ENCODE measurements at places on chromosomes 12 and 14. TPM values are rescaled to one million over a fixed set of nuclear protein-coding genes. Genes with fewer than 3 reads are reported as not detected.

Gene RAD9B
- total RNA-seq: 0.21 TPM

Gene TPPP2
- not detected for total RNA-seq

Gene SIX4
- 14.0 TPM for total RNA-seq

Gene A2M
- total RNA-seq: 1,118 TPM

Gene ADGRD1
- total RNA-seq: 21.3 TPM

Gene EIF2S1
- 126 TPM for total RNA-seq

Gene NOXRED1
- not detected for total RNA-seq

GRCh38 chr14:104592292-104592672, 12.3 kb downstream of the TMEM179 start:
- no peak for DNase-seq
- no peak overlapping the region for H3K4me3 ChIP-seq
- peaks cover 2% of the 10 kb centered on the region for H3K4me1 ChIP-seq
- no peaks in the 10 kb centered on the region for H3K36me3 ChIP-seq
- H3K27me3 ChIP-seq: no peaks in the 10 kb centered on the region

DNA sequence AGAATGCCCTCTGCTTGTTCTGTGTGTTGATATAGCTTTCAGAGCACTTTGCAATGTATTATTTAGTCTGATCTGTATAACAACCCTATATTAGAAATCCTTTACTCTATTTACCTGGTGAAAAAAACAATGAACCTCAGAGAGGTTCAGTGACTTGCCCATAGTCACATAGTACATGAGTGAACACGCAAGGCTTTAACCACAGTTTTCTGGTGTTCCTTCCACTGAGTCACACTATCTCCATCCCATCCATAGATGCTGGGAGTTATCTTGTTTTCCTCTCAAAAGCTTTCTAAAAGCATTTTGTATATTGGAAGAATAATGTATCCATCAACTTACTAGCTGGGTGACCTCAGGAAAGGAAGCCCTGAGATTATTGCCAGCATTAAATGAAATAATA, 104.5 kb downstream of the NT5DC3 start:
- H3K27me3 ChIP-seq: no peaks in the 10 kb centered on the region
- no peak overlapping the region for H3K27ac ChIP-seq
- no peak for DNase-seq

GRCh38 chr14:74578479-74578878, 33.6 kb downstream of the LTBP2 start:
- no peaks in the 10 kb centered on the region for H3K27me3 ChIP-seq
- H3K4me1 ChIP-seq: peaks cover 100% of the 10 kb centered on the region
- H3K4me3 ChIP-seq: no peak overlapping the region
- peaks cover 3% of the 10 kb centered on the region for H3K36me3 ChIP-seq
- DNase-seq: no peak
- peak overlapping the region; percentile 94 for H3K27ac ChIP-seq

- no peaks in the 10 kb centered on the region for H3K36me3 ChIP-seq
- peak overlapping the region; percentile 92 for H3K4me3 ChIP-seq
- peak overlapping the region; percentile 93 for H3K27ac ChIP-seq
- peaks cover 35% of the 10 kb centered on the region for H3K4me1 ChIP-seq
Observed at GRCh38 chr12:67649261-67649569, 670 bp downstream of the DYRK2 start.

DNA sequence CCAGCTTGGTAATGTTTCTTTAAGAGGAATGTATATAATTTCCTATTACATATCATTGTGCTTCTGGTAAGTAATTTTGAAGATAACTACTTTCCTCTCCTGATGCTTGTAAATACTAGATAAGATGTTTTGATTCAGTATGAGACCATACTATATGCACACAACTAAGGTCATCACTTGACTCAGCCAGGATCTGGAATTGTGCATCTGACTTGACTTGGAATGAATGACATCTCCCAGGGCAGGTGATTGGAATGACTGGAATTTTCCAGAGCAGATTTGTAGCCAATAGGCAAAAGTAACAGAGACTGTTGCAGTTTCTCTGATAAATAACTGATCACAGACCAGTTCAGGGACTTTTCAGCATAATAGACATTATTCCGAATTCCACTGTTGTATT, 11.1 kb downstream of the BEST3 start:
- H3K27me3 ChIP-seq: no peaks in the 10 kb centered on the region
- peaks cover 9% of the 10 kb centered on the region for H3K4me1 ChIP-seq
- H3K27ac ChIP-seq: no peak overlapping the region
- no peak for DNase-seq

DNA sequence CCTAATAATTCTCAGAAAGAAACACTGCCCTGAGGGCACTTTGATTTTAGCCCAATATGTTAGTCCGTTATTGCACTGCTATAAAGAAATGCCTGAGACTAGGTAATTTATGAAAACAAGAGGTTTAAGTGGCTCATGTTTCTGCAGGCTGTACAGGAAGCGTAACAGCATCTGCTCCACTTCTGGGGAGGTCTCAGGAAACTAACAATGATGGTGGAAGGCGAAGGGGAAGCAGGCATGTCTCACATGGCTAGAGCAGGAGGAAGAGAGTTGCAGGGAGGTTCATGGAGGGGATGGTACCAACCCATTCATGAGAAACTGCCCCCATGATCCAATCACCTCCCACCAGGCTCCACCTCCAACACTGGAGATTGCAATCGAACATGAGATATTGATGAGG, 49.4 kb upstream of the RERG start:
- DNase-seq: no peak
- no peaks in the 10 kb centered on the region for H3K27me3 ChIP-seq
- no peak overlapping the region for H3K4me3 ChIP-seq
- H3K27ac ChIP-seq: no peak overlapping the region

DNA sequence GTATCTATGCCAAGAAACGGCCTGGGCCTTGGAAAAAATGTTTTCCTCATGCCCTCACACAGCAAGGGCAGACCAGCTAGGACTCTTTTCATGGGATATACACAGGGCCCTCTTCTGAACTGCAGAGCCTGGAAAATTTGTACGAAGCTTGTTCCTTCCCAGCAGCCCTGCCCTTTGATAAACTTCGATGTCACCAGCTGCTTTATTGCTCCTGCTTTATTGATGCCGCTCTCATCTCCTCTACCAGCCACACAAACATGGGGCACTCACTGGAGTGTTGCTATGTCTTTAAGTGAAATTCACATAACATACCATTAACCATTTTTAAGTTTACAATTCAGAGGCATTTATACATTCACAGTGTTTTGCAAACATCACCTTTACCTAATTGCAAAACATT, 197.9 kb downstream of the KTN1 start:
- H3K4me1 ChIP-seq: peaks cover 17% of the 10 kb centered on the region
- no peak overlapping the region for H3K4me3 ChIP-seq
- DNase-seq: no peak
- H3K27ac ChIP-seq: no peak overlapping the region

DNA sequence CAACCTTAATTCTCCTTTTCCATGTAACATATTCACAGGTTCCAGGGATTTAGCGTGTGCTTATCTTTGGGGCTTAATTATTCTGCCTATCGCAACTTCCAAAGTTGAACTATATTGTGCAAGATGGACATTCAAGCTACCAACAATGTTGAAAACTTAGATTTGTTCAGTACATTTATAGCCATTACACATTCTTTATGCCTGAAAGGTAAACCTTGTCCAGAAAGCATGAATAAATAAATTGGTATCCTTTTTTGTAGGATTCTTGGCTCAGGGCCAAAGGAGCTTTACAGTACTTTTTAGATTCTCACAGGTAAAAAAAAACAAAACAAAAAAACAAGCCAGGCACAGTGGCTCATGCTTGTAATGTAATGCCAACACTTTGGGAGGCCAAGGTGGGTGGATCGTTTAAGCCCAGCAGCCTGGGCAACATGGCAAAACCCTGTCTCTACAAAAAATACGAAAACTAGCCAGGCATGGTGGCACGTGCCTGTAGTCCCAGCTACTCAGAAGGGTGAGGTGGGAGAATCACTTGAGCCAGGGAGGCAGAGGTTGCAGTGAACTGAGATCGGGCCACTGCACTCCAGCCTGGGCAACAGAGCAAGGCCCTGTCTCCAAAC, 3.3 kb downstream of the C12orf56 start:
- H3K4me1 ChIP-seq: peaks cover 10% of the 10 kb centered on the region
- H3K36me3 ChIP-seq: no peaks in the 10 kb centered on the region
- no peak overlapping the region for H3K4me3 ChIP-seq
- H3K27me3 ChIP-seq: peaks cover 4% of the 10 kb centered on the region
- no peak for DNase-seq

DNA sequence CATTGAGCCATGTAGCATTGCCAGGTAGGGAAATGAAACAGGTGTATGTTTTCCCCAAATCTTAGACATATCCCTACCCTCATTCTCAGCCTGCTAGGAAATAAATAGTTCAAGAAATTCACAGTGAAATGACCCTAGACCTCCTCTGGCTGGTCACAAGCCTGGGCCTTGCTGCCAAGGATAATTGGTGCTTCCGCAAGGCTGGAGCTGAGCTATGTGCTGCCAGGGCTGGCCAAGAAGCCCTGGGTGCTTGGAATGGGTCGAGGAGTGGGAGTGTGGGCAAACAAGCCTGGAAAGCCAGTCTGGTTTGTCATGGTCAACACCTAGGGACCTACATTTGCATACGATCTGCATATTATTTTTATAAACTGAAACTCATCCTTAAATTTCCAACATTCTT, 31.3 kb upstream of the SLC10A1 start:
- no peaks in the 10 kb centered on the region for H3K36me3 ChIP-seq
- H3K27ac ChIP-seq: no peak overlapping the region
- H3K27me3 ChIP-seq: no peaks in the 10 kb centered on the region
- DNase-seq: no peak
- H3K4me3 ChIP-seq: no peak overlapping the region

GRCh38 chr14:68174446-68174845, 354.9 kb downstream of the RAD51B start:
- H3K27ac ChIP-seq: no peak overlapping the region
- no peaks in the 10 kb centered on the region for H3K4me1 ChIP-seq
- no peak for DNase-seq
- H3K27me3 ChIP-seq: no peaks in the 10 kb centered on the region
- H3K36me3 ChIP-seq: no peaks in the 10 kb centered on the region

DNA sequence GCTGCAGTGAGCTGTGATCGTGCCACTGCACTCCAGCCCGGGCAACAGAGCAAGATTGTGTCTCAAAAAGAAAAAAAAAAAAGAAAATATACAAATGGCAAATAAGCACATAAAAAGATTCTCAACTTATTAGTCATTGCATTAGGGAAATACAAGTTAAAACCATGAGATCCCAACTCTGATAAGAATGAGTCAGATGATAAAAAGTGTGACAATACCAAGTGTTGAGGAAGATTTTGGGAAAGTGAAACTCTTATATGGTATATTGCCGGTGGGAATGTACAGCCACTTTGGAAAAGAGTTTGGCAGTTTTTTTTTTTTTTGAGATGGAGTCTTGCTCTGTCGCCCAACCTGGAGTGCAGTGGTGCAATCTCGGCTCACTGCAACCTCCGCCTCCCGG, 7.6 kb upstream of the PRPF40B start:
- H3K27ac ChIP-seq: no peak overlapping the region
- H3K27me3 ChIP-seq: no peaks in the 10 kb centered on the region
- no peaks in the 10 kb centered on the region for H3K4me1 ChIP-seq
- H3K4me3 ChIP-seq: no peak overlapping the region
- no peaks in the 10 kb centered on the region for H3K36me3 ChIP-seq

DNA sequence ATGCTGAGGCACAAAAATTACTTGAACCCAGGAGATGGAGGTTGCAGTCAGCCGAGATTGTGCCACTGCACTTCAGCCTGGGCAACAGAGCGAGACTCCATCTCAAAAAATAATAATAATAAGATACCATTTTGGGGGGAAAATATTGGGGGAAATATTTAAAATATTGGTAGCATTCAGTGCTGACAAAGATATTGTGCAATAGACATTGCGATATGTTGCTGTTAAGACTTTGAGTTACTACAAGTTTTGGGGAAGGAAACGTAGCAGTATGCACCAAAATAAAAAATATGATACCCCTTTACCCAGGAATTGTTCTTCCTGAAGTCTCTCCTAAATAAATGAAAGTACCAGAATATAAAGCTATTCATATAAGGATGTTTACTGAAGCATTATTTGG, 37.7 kb upstream of the MYBPC1 start:
- no peaks in the 10 kb centered on the region for H3K4me1 ChIP-seq
- H3K27me3 ChIP-seq: no peaks in the 10 kb centered on the region
- no peak for DNase-seq
- no peaks in the 10 kb centered on the region for H3K36me3 ChIP-seq

GRCh38 chr12:47391566-47391965, 311.8 kb upstream of the AMIGO2 start:
- H3K4me1 ChIP-seq: peaks cover 6% of the 10 kb centered on the region
- H3K4me3 ChIP-seq: no peak overlapping the region
- no peaks in the 10 kb centered on the region for H3K36me3 ChIP-seq
- no peak overlapping the region for H3K27ac ChIP-seq
- no peak for DNase-seq
- no peaks in the 10 kb centered on the region for H3K27me3 ChIP-seq

DNA sequence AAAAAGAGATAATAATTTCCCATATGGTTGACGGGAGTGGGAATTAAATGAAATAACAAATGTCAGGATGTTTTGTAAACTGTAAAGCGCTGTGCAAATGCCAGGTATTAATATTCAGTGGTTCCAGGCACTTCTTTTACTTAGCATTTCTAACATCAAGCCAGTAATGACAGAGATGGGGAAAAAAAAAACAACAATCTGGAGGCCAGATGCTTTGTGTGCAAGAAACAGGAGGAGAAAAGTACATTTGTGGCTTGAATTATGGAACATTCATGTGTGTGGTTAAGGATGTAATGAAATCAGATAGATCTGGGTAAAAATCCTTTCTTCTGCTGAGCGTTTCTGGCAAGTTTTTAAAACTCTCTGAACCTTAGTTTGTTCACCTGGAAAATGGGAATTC, 509.6 kb downstream of the FUT8 start:
- no peaks in the 10 kb centered on the region for H3K36me3 ChIP-seq
- H3K4me1 ChIP-seq: no peaks in the 10 kb centered on the region
- H3K27me3 ChIP-seq: no peaks in the 10 kb centered on the region
- H3K4me3 ChIP-seq: no peak overlapping the region
- no peak overlapping the region for H3K27ac ChIP-seq

GRCh38 chr12:71441836-71442566, 2.4 kb downstream of the LGR5 start:
- H3K27ac ChIP-seq: no peak overlapping the region
- no peaks in the 10 kb centered on the region for H3K36me3 ChIP-seq
- DNase-seq: no peak
- H3K27me3 ChIP-seq: no peaks in the 10 kb centered on the region
- H3K4me3 ChIP-seq: no peak overlapping the region
- no peaks in the 10 kb centered on the region for H3K4me1 ChIP-seq

- no peaks in the 10 kb centered on the region for H3K4me1 ChIP-seq
- H3K4me3 ChIP-seq: no peak overlapping the region
- H3K27ac ChIP-seq: no peak overlapping the region
Observed at GRCh38 chr12:24979976-24980730, 31.3 kb upstream of the BCAT1 start.
